Frontal cortex (tissue), 4 donors: ENCODE measurements at places on chromosomes 2 and 18.

- no peak for DNase-seq
Observed at GRCh38 chr18:67794521-67794920, 278.0 kb upstream of the DSEL start.

- DNase-seq: no peak
Observed at GRCh38 chr2:58553937-58554336, 312.8 kb upstream of the FANCL start.

GRCh38 chr2:202172439-202173211 is 65.8 kb downstream of the SUMO1 start:
- no peak for DNase-seq

GRCh38 chr18:48129621-48130082 is 199.2 kb upstream of the SMAD2 start:
- no peak for DNase-seq

- no peak for DNase-seq
Observed at GRCh38 chr18:58788971-58789875, 75.5 kb upstream of the ZNF532 start.
